ENCODE measurements at places on chromosomes 2 and 18. TPM values are rescaled to one million over a fixed set of nuclear protein-coding genes. Genes with fewer than 3 reads are reported as not detected.

DNA sequence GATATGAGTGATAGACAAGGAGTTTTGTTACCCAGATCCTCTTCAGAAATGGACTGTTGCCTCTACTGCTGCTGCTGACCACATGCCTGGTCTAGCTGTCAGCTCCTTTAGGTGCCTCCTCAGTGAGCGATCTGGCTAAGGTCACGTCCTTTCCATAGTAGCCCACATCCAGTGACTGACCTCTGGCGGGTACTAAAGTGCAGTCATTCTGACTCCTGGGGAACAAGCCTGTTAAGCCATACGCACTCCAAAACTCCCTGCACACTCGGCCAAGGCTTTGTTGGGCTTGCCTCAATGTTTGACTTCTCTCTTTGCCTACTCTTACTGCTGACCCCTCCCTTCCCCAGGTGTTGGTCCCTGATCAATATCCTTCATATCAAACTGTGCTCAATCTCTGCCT is 685.2 kb downstream of the IRS1 start:
- DNase-seq = no peak

Gene OSBPL1A
- 162 TPM for total RNA-seq

Gene ASB18
- not detected for total RNA-seq

Gene ST8SIA3
- not detected for total RNA-seq

Gene COPS9
- total RNA-seq = 118 TPM

Measured in mesenteric fat pad (tissue), 1 donor.